Stimulated activated CD8-positive, alpha-beta memory T cell treated with anti-CD3 and anti-CD28 coated beads, Interleukin-15, amount 100 ng/mL, for 1 hour (primary cell): ENCODE measurements at places on chromosomes 3 and 15.

DNA sequence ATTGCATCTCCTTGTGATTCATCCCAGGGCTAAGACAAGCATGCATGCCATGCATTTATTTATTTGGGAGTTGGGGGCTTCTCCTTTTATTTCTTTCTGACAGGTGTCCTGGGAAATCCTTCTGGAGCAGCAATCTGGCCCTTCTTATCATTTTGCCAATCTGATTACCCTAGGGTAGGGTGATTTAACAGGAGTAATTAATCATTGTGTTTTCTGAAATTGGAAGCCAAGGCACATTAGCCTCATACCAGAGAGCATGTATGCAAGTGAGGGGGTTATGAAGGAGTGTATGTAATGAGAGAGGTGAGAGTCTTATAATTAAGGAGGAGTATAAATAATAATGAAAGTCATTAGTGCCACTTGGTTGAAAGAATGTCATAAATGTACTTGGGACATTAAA lies 37.4 kb upstream of the ARPP21 start:
- DNase-seq = no peak

GRCh38 chr3:56818156-56818985 lies 16.6 kb upstream of the ARHGEF3 start:
- no peak for DNase-seq

DNA sequence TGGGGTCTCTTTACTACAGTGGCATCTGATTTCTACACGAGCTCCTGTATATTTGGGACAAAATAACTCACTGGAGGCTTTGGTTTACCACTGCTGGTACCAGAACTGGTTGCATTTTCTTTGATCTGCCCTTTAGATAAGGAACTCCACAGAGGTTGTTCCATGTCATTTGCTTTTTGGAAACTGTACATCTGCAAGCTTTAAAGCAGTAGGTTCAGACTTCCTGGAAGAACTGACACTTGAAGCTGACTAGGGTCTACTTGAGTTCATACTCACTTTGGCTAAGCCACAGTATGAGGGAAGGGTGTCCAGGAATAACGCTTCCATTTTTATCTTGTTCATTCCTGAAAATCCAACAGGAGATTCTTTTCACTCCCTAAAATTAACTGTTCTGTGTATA lies 86.4 kb downstream of the WWTR1 start:
- no peak for DNase-seq

- DNase-seq = no peak
Observed at GRCh38 chr3:119368298-119368697, 74.1 kb downstream of the ARHGAP31 start.

DNA sequence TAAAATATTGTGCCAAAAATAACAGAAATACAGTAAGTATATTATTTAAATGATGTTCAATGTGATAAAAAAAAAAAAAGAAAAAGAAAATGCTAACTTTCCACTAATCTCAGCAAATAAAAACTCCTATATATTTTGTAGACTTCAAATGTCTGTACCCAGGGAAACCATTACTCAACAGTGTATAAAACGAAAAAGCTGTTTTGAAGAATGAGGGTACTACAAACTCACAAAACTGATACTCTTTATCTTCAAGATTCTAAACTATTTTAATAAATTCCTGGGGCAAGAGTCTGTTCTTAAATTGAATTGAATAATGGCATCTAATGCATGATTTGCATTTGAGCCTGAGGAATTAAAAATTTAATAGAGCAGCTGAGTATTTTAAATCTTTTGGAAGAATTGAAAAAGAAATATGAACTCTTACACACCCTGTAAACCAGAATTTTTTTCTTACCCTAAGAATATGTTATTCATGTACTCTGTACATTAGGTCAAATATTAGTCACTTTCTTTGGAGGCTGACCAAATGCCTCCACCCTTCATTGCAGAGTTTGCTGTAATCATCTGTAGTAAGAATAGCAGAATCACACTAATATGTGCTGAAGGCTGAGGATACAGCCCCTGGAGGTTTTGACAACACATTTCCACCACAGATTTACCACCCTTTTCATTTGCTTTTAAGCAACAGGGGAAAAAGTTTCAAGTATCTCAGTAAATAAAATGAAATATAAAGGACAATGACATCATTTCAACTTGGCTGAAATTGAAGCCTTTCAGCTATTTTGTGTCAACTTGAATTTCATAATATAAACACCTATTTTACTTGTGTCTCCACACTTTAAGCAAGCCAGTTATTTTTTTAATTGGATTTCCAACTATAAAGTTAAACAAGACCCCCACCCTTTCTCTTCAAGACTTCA lies 79.7 kb downstream of the FBN1 start:
- DNase-seq = no peak

DNA sequence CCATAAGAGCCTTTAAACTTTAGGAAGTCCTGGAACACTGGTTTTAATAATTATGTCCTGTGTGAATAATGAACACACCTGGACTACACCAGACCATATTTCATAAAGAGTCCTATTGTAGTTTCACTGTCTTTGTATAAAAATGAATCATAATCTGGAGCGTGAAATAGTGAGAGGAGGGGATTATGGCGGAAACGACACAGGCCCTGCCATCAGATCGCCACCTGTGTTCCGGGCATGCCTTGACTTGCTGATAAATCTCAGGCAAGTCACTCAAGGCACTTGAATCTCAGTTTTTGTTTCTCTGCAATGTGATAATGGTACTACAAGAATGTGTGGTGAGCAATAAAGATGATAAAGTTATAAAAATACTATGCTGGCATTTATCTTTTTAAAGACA lies 995.5 kb downstream of the MCTP2 start:
- no peak for DNase-seq
